ENCODE measurements at places on chromosomes 16 and 17. TPM values are rescaled to one million over a fixed set of nuclear protein-coding genes. Genes with fewer than 3 reads are reported as not detected.

The TMEM235 gene
- total RNA-seq, result not detected

The SLC22A31 gene
- total RNA-seq, result not detected

The ITGAD gene
- not detected for total RNA-seq

The PLD6 gene
- total RNA-seq, result 4.8 TPM

The ASPA gene
- under 0.01 TPM for total RNA-seq

The WBP2 gene
- 26.8 TPM for total RNA-seq

The DBNDD1 gene
- 0.86 TPM for total RNA-seq

The KRT222 gene
- total RNA-seq, result not detected

The MYCBPAP gene
- total RNA-seq, result 0.64 TPM

The PYDC1 gene
- not detected for total RNA-seq

The DYNLRB2 gene
- total RNA-seq, result 0.86 TPM

The PLCG2 gene
- total RNA-seq, result 0.64 TPM

The SMIM36 gene
- not detected for total RNA-seq

The CCT6B gene
- 2.3 TPM for total RNA-seq

The TGFB1I1 gene
- 153 TPM for total RNA-seq

The MYH8 gene
- not detected for total RNA-seq

The ADAD2 gene
- not detected for total RNA-seq

The ABCA6 gene
- total RNA-seq, result 6.4 TPM

The MT1F gene
- total RNA-seq, result not detected

The GNAO1 gene
- total RNA-seq, result 1.3 TPM

The NOXO1 gene
- 0.43 TPM for total RNA-seq

The NECAB2 gene
- not detected for total RNA-seq

The GPR179 gene
- under 0.01 TPM for total RNA-seq

The HASPIN gene
- total RNA-seq, result 5.5 TPM

The KRT9 gene
- not detected for total RNA-seq

The ZP2 gene
- total RNA-seq, result not detected

The SIRT7 gene
- 18.0 TPM for total RNA-seq

The GPT2 gene
- total RNA-seq, result 13.5 TPM

The BCL6B gene
- not detected for total RNA-seq

The MLLT6 gene
- 24.2 TPM for total RNA-seq

The ABCC12 gene
- total RNA-seq, result not detected

The ZFP1 gene
- total RNA-seq, result 24.2 TPM

The KRT38 gene
- total RNA-seq, result under 0.01 TPM

The ARMC5 gene
- 8.6 TPM for total RNA-seq

The FA2H gene
- total RNA-seq, result not detected

The TMEM132E gene
- total RNA-seq, result under 0.01 TPM
